ENCODE measurements at places on chromosomes 1 and 21.

DNA sequence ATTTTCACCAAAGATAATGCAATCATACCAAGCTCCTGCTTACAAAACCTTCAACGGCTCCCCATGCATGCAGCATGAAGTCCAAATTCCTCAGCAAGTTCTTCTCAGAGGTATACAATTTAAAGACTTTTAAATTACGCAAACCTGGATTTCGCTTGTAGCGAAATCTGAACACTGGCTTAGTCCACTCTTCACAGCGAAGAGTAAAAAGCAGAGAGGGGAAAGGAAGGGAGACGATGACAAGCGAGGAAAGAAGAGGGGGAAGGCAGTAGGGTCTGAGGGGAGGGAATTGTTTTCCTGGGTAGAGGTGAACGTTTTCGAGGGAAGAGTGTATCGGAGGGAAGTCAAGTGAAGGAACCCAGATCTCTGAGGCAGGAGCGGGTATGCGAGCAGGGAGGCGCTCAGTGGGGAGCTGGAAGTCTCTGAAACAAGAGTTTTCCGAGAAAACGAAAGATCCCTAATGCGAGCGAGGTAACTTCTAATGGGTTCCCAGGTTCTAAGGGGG, 790 bp downstream of the TESK2 start:
- no peak for DNase-seq

GRCh38 chr1:183806125-183806524, 1.2 kb downstream of the RGL1 start:
- no peak for DNase-seq

DNA sequence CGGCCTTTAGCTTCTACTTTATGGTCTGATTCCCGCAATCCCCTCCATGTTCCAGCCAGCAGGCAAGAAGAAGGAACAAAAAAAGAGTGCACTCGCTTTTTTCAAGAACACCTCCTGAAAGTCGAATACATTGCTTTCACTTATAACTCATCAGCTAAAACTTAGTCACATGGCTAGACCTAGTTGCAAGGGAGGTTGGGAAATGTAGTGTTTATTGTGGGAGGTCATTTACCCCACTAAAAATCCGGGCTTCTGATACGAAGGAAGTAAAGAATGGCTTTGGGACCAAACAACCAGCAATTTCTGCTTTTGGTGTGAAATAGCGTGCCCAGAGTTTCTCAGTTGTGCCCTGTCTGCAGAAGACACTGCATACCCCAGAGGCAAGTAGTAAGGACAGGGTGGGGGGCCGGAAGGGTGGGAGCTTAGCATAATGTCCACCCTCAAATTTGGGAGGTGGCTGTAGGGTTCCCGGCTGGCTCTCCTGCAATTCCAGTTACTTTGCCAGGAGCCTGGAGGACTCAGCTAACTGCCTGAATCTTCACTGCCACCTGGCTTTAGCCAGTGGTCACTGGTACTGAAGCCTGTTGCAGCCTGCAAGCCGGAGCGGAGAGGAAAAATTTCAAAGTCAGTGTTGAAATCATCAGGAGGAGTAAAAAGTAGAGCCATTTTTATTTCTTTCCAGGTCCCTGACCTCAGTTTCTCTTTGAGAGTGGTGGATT, 57.7 kb upstream of the F3 start:
- DNase-seq, result no peak

- DNase-seq, result no peak
Measured at GRCh38 chr1:27915082-27915575, 19.7 kb upstream of the SMPDL3B start.

DNA sequence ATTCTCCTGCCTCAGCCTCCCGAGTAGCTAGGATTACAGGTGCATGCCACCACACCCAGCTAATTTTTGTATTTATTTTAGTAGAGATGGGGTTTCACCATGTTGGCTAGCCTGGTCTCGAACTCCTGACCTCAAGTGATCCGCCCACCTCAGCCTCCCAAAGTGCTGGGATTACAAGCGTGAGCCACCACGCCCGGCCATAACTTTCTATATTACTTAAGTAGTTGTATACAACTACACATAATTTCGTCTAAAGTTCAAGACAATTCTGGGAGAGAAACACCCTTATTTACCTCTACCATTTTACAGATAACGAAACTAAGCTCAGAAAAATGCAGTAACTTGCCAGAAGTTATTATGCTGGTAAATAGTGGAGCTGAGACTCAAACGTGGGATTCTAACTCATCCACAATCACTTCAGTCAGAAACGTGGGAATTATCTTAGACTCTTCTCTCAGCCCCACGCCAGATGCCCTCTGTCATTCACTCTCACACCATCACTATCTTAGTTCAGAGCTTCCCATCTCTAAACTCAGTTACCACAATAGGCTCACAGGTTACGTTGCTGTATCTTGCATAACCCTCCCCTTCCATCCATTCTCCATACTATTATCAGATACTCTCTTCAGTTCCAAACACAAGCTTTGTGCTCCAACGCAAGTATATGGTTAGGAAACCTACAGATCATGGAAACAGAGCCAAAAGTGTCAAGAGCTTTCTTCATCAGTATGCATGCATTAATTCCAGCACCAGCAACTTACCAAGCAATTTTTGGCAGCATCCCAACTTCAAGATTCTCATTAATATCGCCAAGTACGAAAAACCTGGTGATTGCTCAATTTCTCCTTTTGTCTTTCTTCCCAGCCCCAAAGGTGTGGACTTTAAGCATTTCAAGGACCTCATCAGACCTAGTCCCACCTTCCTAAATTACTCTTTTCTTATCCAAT, 69.3 kb downstream of the RERE start:
- DNase-seq, result no peak

DNA sequence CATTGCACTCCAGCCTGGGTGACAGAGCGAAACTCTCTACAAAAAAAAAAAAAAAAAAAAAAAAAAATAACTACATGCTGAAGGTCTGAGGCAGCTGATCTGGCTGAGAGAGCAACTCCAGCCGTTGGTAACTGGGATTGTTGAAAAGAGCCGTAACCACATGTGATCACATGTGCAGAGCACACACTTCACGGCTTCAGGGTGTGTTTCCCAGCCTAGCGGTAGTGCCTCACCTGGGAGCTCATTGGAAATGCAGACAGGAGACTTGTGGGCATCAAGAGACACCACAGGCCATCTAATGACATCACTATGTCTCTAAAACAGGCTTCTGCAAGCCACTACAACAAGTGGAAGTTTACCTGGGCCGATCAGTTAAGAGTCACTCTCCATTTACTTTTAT, 11.8 kb upstream of the OTUD7B start:
- DNase-seq, result no peak

DNA sequence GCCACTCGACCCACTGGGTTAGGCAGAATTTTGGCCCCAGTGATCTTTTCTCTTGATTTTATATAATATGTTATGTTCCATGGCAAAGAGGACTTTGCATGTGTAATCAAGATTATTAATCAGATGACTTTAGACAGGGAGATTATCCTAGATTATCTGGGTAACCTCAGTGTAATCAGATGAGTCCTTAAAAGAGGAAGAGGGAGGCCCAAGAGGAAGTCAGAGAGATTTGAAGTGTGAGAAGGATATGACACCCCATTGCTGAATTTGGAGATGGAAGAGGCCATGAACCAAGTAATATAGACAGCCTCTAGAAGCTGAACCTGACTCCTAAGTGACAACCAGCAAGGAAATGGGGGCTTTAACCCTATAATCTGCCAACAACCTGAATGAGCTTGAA, 117.1 kb upstream of the CSF3R start:
- no peak for DNase-seq

DNA sequence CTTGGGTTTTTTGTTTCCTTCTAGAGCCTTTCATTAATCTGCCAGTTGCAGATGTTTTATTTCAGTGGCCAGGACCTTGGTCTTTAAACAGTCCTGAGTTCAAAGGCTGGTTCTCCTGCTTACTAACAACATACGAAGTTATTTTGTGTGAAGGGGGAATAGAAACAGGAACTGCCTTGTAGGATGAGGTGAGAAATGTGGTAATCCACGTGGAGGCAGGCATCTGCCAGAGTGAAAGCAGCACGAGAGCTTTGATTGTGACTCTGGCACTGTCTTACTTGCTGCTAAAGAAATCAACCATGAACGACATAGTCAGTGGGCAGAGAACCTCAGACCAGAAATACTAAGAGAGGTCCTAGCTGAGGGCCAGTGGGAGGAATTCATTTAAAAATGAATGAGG, 30.4 kb downstream of the TMEM63A start:
- DNase-seq, result no peak

GRCh38 chr1:41661428-41662060, 177.1 kb upstream of the EDN2 start:
- no peak for DNase-seq

DNA sequence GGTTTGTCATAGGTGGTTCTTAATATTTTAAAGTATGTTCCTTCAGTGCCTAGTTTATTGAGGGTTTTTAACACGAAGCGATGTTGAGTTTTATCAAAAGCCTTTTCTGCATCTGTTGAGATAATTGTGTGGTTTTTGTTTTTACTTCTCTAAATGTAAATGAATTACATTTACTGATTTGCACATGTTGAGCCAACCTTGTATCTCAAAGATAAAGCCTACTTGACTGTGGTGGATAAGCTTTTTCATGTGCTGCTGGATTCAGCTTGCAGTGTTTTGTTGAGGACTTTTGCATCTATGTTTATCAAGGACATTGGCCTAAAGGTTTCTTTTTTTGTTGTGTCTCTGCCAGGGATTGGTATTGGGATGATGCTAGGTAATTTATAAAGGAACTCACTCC, 142.5 kb downstream of the PRDM2 start:
- DNase-seq, result no peak

DNA sequence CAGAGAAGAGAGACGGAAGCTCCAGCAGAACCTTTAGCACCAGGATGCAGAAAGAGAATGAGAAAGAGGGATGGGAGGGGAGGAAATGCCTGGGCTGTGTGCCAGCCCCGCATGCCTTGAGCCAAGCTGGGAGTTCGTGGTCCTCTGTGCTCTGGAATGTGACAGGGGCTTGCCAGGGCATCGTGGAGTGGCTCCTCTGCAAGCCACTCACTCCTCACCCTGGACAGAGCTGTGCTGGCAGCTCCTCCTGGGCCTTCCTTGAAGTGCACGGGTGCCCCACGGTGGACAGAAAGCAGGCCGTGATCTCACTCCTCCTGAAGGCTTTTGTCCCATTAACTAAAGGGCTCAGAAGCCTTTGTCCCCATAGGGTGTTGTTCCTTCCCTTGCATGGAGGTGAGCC, 34.8 kb upstream of the PRELP start:
- no peak for DNase-seq

GRCh38 chr1:61115436-61115835, 33.1 kb downstream of the NFIA start:
- DNase-seq, result no peak

GRCh38 chr1:213138892-213139291, 87.9 kb downstream of the RPS6KC1 start:
- no peak for DNase-seq

DNA sequence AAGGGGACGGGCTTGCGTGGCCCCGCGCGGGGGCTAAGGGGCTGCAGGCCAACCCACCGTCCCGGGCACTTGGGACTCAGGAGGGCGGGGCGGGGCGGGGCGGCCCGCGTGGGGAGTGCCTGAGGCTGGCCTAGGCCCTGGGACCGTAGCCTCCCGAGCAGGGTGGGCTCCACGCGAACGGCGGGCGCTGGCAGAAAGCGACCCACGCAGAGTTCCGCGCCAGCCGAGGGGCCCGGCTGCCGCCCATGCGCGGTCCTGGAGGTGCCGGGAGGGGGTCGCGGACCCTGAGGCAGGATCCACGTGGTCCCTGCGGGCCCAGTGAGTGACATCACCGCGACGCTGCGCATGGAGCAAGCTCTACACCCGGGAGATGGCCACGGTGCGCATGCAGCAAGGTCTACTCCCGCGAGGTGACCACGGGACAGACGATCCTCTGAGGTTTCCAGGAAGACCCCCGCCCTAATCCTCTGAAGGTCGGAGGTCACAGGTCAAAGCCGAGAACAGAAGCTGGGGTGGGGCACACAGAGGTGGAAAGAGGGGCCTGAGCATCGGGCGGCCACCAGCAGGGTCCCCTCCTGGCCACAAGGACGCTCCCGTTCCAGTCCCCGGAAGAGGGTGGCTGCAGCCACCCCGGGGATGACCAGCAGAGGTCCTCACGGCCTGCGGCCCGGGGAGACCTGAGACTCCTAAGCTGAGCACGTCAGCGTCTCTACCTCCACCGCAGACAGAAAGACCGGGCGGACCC, 13.5 kb upstream of the SLC19A1 start:
- DNase-seq, result peak; percentile 48

DNA sequence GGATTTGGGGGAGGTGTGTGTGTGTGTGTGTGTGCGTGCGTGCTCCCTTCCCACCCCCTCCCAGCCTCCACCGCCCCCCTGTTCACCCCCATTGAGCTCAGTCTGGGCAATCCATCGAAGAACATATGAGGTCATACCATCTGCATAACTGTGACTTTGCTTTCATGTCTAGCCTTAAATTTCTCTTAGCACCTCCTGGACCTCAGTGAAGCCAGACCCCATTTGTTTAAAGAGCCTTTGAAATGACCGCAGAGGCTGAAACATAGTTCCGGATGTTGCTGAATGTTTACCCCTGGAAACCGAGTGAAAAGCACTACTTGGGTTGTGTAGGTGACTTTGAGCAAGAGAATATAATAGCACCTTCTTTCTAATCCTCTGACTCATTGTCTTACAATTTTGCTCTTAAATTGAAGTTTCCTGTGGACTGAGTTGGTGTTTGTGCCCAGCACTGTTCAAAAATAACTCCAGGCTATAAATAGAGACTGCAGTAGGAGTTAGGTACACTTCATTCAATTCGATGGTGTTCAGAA, 75.4 kb downstream of the UBE4B start:
- no peak for DNase-seq

- no peak for DNase-seq
Measured at GRCh38 chr1:158161446-158161845, 19.2 kb upstream of the CD1D start.

DNA sequence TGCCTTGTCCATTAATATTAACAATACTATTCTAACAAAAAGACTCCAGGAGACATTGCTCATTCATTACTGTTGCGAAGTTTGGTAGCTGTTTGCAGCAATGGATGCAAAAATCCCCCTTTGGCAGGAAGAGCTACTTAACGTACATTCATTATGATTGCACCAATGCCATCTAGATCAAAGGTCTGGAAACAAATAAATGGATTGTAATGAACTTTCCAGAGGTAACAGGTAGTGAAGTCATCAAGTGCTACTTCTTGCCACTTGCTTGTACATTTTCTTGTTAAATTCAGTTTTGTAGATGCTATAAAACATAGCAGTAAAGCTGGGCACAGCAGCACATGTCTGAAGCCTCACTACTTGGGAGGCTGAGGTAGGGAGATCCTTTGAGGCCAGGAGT, 93.9 kb downstream of the DDAH1 start:
- DNase-seq, result no peak

GRCh38 chr21:39363607-39364555, 15.0 kb upstream of the HMGN1 start:
- DNase-seq, result no peak

GRCh38 chr1:39944410-39945112, 10.4 kb upstream of the MFSD2A start:
- DNase-seq, result no peak

DNA sequence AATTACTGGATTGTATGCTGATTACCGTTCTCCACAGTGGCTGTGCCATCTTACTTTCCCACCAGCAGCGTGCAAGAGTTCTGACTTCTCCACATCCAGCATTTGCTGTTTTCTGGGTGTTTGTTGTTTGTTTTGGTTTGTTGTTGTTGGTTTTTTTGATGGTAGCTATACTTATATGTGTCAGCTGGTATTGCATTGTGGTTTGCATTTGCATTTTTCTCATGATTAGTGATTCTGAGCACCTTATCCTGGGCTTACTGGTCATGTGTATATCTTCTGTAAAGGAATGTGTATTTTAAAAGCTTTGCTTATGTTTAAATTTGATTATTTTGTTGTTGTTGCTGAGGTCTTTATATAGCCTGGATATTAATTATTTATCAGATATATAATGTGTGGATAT, 66.9 kb upstream of the MAP1LC3C start:
- DNase-seq, result no peak

GRCh38 chr1:161121834-161122233, 3.9 kb downstream of the NIT1 start:
- no peak for DNase-seq
